ENCODE measurements at places on chromosomes 2 and 18. TPM values are rescaled to one million over a fixed set of nuclear protein-coding genes. Genes with fewer than 3 reads are reported as not detected.

REG3G gene
- not detected for total RNA-seq

ENOSF1 gene
- total RNA-seq: 25.1 TPM

SOCS6 gene
- 33.8 TPM for total RNA-seq

ABCB11 gene
- total RNA-seq: 0.02 TPM

VAPA gene
- 224 TPM for total RNA-seq

CCDC68 gene
- 5.2 TPM for total RNA-seq

GPR75 gene
- total RNA-seq: 2.0 TPM
